ENCODE measurements at places on chromosomes 13 and 19.
A peak's percentile ranks its signal among the peaks of the same experiment; 100 is the strongest.

GRCh38 chr13:30802501-30802900 is 67.2 kb downstream of the ALOX5AP start:
- DNase-seq = no peak

DNA sequence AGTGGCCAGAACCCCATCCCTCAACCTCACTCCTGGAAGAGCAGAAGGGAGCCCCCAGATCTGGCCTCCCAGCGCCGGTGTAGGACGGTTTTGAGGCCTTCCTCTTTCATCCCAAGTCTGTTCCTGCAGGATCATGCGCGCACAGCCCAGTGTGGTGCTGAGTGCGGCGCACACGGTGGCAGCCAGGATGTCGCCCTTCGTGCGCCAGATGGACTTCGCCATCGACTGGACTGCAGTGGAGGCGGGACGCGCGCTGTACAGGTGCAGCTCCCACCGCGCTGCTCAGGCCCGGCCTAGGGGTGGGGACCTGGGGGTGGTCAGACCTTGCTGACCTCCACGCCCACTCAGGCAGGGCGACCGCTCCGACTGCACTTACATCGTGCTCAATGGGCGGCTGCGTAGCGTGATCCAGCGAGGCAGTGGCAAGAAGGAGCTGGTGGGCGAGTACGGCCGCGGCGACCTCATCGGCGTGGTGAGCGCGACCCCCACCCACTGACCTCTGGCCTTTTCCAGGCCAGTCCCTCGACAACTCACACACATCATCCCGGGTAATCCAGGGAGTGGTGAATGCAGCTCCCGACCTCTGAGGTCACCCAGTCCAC is 14.8 kb downstream of the PNPLA6 start:
- DNase-seq = no peak

DNA sequence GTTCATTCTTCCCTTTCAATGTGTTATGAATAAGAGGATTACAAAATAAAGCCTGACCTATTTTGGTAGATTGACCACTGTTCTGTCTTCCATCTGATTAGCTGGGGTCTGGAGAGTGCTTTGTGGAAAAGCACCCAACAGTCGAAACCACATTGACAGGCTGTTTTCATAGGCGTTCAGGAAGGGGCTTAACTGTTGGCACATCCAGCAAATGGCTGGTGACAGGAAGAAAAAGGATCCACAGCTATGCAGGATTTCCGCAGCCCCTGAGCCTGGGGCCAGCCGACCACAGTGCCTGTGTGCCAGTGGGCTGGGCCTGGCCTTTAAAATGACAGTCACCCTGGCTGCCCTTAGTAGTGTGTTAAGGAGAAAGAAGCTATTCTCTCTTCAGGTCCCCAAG is 113.3 kb downstream of the SIPA1L3 start:
- DNase-seq = no peak

- DNase-seq = no peak
These were observed 101.0 kb downstream of the PAN3 start for GRCh38 chr13:28239374-28239773.

DNA sequence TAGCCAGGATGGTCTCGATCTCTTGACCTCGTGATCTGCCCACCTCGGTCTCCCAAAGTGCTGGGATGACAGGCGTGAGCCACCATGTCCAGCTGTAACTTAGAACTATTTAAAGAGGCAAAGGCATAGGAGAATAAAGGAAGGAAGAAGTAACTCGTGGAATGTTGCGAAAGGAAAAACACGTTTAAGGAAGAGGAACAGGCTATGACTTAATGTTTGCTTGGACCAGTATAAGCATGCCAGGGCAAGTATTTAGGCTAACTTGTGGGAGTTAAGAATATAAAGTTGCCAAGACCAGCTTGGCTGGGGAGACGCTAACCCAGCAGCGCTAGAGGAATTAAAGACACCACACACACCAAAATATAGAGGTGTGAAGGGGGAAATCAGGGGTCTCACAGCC is 33.5 kb downstream of the ZNF844 start:
- no peak for DNase-seq

DNA sequence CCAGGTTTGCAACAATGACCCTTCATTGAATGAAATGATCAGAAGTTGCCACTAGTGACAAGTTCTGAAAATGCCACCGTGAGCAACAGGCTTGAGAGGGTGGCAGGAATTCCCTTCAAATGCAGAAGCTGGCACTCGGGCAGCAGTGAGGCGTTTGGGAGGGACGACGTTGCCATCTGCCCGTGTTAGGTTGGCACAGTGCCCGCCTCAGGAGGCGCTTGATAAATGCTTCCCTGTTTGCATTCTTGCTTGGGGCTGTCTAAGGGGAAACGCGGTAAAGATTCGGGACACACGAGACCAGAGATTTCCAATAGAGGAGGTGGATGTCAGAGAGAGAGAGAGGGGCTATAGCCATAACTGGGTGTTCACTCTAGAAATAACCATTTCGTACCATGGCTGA is 101.9 kb downstream of the TEX29 start:
- no peak for DNase-seq

DNA sequence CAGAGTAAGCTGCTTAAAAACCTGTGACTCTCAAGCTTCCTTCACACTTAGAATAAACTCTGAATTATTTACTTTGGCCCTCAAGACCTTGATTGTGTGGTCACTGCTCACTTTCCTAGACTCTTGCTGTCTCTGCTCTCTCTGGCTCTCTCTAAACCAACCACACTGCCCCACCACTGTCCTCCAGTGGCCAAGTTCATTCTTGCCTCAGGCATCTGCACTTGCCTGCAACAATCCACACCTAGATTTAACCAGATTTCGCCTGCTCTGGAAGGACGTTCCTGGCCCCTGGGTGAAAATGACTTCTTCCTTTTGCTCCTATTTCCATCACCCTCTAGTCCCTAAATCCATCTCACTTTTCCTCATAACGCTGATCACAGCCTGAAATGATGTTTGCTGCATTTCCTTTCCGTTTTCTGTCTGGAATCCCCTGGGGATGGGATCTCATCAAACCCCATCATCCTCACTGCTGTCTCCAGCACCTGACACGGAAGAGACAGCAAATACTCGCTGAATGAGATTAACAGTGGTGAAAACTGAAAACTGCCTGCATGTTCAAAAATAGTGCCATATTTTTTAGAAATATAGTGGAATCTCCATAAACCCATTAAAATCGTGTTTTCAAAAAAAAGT is 232.6 kb downstream of the UQCRFS1 start:
- DNase-seq = no peak

DNA sequence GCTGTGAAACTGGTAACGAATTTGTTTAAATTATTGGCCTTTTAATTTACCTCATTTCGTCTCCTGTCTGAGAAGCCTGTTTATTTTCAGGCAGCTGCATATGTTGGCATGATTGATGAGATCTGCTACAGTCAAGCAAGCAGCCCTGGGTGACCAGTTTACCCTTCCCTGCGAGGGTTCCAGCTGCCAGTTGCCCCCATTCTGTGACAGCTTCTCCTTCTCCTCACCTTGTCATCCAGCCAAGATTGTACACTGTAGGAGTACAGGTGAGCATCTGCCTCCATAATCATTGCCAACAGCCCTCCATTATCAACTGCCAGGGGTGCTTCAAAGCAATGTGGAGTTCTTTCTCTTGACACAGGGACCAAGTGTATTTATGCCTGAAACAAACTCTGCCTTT is 1979.9 kb upstream of the PRR20A start:
- no peak for DNase-seq

- DNase-seq = no peak
These were observed 88.8 kb upstream of the MAB21L1 start for GRCh38 chr13:35565273-35565672.

DNA sequence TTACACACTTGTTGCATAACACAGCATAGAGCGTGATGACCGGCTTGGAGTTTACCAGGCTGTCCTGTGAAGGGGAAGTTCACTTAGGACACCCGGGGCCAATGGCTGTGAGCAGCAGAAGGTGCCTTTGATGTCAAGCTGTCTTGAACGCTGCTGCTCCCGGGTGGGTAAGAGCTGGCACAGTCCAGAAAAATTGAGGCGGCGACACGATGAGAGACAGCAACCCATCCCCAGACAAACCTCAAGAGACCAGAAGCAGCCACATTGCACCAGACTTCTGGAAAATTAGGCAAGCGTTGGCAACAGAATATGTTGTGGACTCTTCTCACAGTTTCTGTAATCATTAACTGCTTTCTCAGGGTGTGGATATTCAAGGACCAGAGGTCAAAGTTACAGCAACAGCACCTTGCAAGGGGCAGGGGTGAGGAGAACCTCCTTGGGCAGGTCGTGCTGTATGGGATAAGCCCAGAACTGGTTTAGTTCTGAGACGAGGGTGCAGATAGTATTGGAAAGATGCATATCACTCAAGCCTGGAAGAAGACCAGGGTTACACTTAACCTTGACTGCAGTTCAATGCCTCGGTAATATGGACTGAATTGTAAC is 10.1 kb downstream of the NFILZ start:
- DNase-seq = no peak

GRCh38 chr13:49958321-49958720 is 22.2 kb upstream of the SPRYD7 start:
- DNase-seq = no peak

- no peak for DNase-seq
These were observed 8.4 kb downstream of the CLASRP start for GRCh38 chr19:45047188-45047797.

DNA sequence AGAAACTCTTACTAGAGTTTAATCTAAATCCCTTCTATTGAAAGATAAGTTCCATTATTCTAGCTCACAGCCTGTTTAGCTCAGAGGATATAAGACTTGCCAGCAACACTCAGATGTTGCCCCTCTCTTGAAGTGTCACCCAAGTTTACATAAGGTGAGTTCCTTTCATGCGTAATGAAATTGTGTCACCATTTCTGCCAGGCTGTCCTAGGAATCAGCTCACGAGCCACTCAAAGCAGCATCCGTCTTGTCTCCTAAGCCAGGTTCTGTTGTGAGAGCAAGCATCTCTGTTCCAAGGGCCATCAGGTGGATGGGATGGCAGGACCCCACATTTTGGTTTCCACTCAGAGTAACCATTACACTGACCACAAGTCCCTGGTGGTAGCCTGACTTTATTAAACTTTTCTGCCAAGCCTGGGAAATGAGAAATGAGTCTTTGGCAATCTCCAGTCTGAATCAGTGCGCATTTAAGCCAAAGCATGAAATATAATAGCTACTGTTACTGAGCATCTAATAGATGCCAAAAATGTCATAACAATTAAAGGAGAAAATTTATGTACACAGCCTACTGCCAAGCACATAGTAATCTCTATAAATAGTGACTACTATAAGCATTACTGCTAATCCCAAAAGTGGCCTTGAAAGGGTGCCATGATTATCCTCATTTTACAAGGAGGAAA is 179.6 kb upstream of the MIR17HG start:
- no peak for DNase-seq

DNA sequence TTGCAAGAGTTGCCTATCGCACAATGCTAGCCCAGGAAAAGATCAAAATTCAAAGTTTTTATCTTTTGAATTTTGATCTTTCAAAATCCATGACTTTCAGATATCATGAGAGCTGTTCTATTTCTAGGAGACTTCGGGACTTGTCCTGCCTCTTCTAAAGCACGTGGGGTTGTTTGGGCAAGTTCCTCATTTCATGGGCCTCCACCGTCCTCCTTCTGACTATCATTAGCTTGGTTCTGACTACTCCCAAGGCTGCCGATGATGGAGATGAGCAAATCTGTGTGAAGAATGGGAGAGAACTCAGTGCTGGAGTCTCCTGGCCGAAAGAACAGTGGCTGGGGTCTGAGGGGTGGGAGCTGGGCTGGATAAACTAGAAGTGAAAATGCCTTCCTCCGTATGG is 86.5 kb downstream of the COL4A1 start:
- no peak for DNase-seq

GRCh38 chr19:47430041-47430802 is 10.9 kb upstream of the MEIS3 start:
- DNase-seq = peak; percentile 50

- DNase-seq = peak; percentile 79
These were observed 8.2 kb downstream of the RASGRP4 start for GRCh38 chr19:38417544-38418506.

DNA sequence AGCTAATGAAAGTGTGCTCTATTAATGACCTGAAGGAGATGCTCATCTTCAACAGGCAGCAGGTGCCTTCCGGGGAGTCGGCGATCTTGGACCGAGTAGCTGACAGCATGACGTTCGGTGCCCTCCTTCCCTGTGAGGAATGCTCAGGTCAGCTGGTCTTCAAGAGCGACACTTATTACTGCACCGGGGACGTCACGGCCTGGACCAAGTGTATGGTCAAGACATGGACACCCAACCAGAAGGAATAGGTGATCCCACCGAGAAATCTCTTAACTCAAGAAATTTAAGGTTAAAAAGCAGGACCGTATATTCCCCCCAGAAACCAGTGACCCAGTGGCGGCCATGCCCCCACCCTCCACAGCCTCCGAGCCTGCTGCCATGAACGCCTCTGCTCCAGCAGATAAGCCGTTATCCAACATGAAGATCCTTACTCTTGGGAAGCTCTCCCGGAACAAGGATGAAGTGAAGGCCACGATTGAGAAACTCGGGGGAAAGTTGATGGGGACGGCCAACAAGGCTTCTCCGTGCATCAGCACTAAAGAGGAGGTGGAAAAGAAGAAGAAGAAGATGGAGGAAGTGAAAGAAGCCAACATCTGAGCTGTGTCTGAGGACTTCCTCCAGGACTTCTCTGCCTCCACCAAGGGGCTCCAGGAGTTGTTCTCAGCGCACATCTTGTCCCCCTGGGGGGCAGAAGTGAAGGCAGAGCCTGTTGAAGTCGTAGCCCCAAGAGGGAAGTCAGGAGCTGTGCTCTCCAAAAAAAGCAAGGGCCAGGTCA is 22.8 kb upstream of the ANKRD10 start:
- DNase-seq = no peak

DNA sequence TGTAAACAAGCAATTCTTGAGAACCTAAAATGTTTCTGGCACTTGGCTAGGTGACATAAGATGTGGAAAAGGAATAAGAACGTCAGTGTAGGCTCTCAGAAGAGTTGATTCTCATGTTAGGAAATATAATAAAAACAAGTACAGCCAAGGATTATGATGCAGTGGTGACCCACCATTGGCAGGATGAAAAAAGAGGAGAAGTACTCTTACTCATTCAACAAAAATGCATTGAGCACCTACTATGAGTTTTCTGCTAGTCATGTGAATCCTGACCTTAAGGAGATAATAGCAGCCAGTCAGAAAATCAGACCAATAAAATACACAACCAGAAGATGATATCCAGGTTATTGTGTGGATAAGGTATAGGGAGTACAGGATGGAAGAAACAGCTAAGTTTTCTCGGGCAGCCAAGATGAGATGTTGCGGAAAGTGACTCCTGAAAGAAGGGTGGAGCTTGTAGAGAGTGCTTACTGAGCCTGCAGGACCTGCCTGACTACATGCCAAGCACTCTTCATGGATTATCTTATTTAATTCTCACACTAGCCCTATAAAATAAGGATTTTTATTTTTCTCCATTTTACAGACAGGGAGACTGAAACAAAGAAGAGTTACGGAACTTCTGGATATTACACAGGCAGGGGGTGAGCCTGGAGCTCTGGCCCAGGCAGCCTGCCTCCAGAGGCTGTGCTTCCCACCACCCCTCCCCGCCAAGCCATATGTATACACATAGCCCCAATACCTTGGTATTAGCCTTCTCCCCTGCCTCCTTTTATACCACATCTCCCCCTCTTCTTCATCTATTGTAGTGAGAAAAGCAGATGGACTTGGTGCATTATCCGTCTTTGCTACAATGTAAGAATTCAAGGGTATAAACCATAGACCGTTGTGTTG is 58.0 kb downstream of the TGDS start:
- no peak for DNase-seq
